HFFc6 (cell line): ENCODE measurements at places on chromosomes 13 and 19. TPM values are rescaled to one million over a fixed set of nuclear protein-coding genes. Genes with fewer than 3 reads are reported as not detected.

CGB3 gene
- not detected in 3 replicates for total RNA-seq

PCDH20 gene
- total RNA-seq: not detected in 3 replicates

RETN gene
- not detected in 3 replicates for total RNA-seq

PCDH17 gene
- 0.05 TPM in 1 of 3 replicates, not detected in the others for total RNA-seq

ZNF772 gene
- total RNA-seq: 2.2 and 4.4 TPM in 2 replicates

PRR22 gene
- total RNA-seq: 1.4 and 1.6 TPM in 2 replicates

ZNF729 gene
- not detected in 3 replicates for total RNA-seq

ZNF296 gene
- 0.40 to 0.87 TPM (median 0.54 TPM) in 3 replicates for total RNA-seq

PTH2 gene
- total RNA-seq: not detected in 3 replicates

F2RL3 gene
- total RNA-seq: not detected in 3 replicates

EBI3 gene
- 0.26 to 0.61 TPM (median 0.27 TPM) in 3 replicates for total RNA-seq

CAMSAP3 gene
- not detected in 3 replicates for total RNA-seq

GRCh38 chr13:19089315-19089714, 92.3 kb downstream of the TUBA3C start:
- H3K27ac ChIP-seq: no peak overlapping the region
- H3K36me3 ChIP-seq: peaks cover 10% of the 10 kb centered on the region; the same call in 1 of the 2 replicates
- no peak for DNase-seq
- H3K4me3 ChIP-seq: no peak overlapping the region

GRCh38 chr19:29379257-29380021, 146.4 kb upstream of the VSTM2B start:
- H3K4me1 ChIP-seq: no peaks in the 10 kb centered on the region
- no peaks in the 10 kb centered on the region; the same call in 1 of the 2 replicates for H3K27me3 ChIP-seq
- no peak overlapping the region for H3K27ac ChIP-seq
- H3K36me3 ChIP-seq: no peaks in the 10 kb centered on the region; the same call in 1 of the 2 replicates
- no peak overlapping the region for H3K4me3 ChIP-seq
- no peak for DNase-seq

- DNase-seq: no peak
- H3K4me1 ChIP-seq: no peaks in the 10 kb centered on the region
- H3K27me3 ChIP-seq: no peaks in the 10 kb centered on the region
These were observed 1556.8 kb upstream of the MIR17HG start for GRCh38 chr13:89790696-89791095.

DNA sequence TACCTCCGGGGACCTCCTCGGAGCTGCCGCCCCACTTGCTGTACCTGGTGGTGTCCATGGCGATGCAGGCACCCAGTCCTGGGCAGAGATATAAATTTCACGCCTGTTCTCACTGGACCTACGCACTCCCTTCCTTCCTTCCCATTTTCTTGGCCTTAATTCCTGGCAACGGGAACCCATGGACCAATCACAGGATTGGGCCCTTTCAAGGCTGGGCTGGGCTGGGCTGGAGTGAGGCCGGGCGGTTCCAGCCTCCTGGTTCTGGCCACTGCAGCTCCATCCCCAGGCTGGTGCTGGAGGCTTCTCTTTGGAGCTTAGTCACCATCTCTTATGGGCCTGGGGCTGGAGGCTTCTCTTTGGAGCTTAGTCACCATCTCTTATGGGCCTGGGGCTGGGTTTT, at the start of gene CLEC4G:
Gene CLEC4G, minus strand, starts transcription at position 66 of the 400 bp plus-strand sequence. Its CDS starts 8 bp downstream, at position 58.
- H3K4me3 ChIP-seq: no peak within 1 kb of the TSS
- H3K36me3 ChIP-seq: no peaks in the 10 kb centered on the region
- H3K27me3 ChIP-seq: peaks cover 27% of the 10 kb centered on the region
- H3K27ac ChIP-seq: no peak within 1 kb of the TSS

GRCh38 chr19:52170304-52170703, 1.1 kb downstream of the ZNF836 start:
- H3K27ac ChIP-seq: peak overlapping the region; percentile 79
- H3K27me3 ChIP-seq: peaks cover 1% of the 10 kb centered on the region; the same call in 1 of the 2 replicates
- H3K4me1 ChIP-seq: peaks cover 16% of the 10 kb centered on the region
- peaks cover 24% of the 10 kb centered on the region for H3K36me3 ChIP-seq

GRCh38 chr13:48476686-48477085, 56.2 kb downstream of the RCBTB2 start:
- H3K4me1 ChIP-seq: peaks cover 33% of the 10 kb centered on the region
- peaks cover 34% of the 10 kb centered on the region for H3K36me3 ChIP-seq
- no peaks in the 10 kb centered on the region for H3K27me3 ChIP-seq
- H3K4me3 ChIP-seq: no peak overlapping the region
- DNase-seq: no peak

DNA sequence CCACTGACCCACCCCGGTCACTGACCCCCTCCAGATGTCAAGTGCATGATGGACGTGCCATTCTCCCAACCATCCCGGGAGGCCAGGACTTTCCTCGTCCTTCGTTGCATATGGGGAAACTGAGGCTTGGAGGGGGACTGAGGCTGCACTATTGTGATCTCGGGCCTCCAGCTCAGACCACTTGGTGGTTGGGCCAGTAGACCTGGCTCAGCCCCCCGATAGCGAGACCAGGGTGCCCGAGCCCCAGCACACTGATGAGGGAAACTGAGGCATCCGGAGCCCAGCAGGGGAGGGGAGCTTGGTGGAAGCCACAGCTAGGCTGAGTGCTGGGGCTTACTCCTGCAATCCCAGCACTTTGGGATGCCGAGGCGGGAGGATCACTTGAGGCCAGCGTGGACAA, 10.4 kb downstream of the EFNA2 start:
- no peak for DNase-seq
- no peaks in the 10 kb centered on the region for H3K4me1 ChIP-seq
- H3K27ac ChIP-seq: no peak overlapping the region
- peaks cover 7% of the 10 kb centered on the region for H3K27me3 ChIP-seq
- H3K4me3 ChIP-seq: no peak overlapping the region

DNA sequence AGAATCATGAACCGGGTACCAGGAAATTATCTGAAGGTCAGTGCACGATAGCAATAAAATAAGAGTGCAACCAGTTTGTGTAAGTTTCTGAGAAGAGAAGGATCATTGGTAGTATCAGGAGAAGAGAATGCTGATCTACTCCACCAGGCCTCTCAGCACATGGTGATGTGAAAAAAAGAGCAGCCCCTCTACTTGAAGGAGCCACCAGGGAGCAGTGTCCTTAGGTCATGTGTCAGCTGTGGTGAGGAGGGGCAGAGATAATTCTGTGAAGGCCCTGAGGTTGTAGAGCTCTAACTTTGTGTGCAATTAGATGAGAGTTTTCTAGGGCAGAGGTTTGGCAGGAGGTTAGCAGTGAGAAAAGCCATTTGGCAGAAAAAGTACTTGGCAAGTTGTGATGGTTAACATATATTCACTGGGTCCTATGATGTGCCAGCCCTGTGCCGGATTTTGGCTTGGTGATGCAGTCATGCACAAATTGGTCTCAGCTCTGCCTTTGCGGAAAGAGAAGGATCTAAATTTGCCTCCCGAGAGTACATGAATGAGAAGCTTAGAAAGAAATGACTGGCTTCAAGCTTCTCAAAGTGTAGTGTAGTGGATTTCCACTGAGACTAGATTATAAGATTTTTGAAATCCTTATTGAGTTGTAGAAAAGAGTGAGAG, 19.2 kb upstream of the ZC3H13 start:
- no peaks in the 10 kb centered on the region for H3K4me1 ChIP-seq
- H3K4me3 ChIP-seq: no peak overlapping the region
- no peaks in the 10 kb centered on the region; the same call in 1 of the 2 replicates for H3K27me3 ChIP-seq

DNA sequence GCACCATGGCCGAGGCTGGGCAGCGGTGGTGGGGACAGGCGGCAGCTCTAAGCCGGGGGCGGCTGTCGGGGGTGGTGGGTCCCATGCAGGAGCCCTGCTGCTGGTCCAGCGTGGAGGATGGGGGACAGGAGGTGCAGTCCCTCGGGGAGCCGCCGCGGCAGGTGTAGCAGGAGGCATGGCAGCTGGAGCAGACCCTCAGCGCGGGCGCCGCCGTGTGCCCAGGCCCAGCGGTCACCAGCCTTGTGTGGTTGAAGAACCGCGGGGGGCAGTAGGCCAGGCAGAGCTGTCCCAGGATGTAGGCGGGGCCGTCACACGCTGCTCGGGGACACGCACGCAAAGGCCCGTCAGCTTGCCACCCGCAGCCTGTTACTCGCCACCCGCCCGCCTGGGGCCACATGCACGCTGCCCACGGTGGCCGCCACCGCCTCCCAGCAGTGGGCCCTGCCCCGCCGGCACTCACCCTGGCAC, 2.9 kb upstream of the C19orf25 start:
- H3K36me3 ChIP-seq: no peaks in the 10 kb centered on the region; the same call in 1 of the 2 replicates
- H3K4me1 ChIP-seq: peaks cover 11% of the 10 kb centered on the region
- peaks cover 3% of the 10 kb centered on the region; the same call in 1 of the 2 replicates for H3K27me3 ChIP-seq

GRCh38 chr19:35079826-35080225, 35.8 kb upstream of the FXYD3 start:
- DNase-seq: no peak
- peaks cover 15% of the 10 kb centered on the region for H3K27me3 ChIP-seq
- H3K36me3 ChIP-seq: no peaks in the 10 kb centered on the region
- H3K27ac ChIP-seq: no peak overlapping the region
- H3K4me3 ChIP-seq: no peak overlapping the region

DNA sequence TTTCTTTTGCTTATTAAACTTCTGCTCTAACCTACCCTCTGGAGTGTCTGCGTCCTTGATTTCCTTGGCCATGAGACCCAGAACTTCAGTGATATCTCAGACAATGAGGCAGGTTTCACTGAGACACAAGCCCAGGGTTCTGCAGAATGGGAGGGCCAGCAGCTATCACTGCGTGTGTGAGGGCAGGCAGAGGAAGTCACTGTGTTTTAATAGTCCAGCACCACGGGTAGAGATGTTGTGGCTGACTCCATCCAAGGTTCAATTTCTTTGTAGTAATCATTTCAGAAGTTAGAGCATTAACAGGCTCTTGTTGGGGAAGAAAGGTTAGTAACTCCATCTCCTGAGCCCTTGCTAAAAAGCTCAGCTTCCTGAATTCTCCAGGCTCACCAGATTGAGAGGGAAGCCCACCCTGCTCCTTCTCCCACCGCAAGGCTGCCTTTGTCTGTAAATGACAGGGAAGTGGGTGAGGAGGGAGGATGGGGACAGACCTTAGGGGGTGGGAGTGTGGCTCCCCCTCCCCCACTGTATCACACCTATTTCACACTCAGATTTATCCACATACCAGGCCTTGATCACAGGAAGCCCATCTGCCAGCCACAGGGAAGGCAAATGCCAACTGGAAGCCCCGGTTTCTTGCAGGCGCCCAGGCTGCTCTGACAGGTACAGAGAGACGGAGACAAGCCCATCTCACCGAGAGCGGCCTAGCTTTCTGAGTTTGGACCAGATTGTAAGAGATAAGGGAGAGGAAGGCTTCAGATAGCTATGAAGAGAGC, 2.1 kb downstream of the C19orf12 start:
- no peak for DNase-seq
- peaks cover 4% of the 10 kb centered on the region for H3K27me3 ChIP-seq

- no peak overlapping the region for H3K27ac ChIP-seq
- peaks cover 71% of the 10 kb centered on the region for H3K4me1 ChIP-seq
- no peaks in the 10 kb centered on the region for H3K27me3 ChIP-seq
- DNase-seq: no peak
- H3K4me3 ChIP-seq: peak overlapping the region; percentile 95; the same call in 1 of the 2 replicates
These were observed 3.0 kb downstream of the MYCBP2 start for GRCh38 chr13:77323858-77324257.

DNA sequence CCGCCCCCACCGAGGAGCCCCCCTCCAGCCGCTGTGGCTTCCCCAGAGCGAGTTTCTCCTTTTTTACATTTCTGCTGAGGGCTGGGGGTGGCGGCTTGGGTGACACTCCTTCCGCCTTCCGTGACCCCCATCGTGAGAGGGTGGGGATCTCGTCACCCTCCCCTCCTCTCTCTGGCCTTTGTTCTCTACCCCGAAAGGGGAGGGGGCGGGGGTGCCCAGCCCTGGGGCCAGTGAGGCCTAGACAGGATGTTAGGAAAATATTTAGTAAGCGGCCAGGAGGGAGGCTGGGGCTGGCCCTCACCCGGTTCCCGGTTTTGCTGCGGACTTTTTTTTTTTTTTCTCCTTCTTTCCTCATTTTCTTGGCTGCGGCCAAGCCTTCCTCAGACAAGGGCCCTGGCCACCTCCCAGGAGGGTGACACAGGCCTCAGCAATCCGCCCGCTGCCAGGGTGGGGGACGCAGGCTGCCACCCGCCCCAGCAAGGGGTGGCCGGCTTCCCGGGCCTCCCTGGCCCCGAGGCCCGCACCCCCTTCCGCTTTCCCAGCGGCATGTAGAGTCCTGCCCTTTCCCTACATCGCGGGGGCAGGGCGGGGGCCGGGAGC, 3.9 kb downstream of the MIDN start:
- peak overlapping the region; percentile 92 for H3K27ac ChIP-seq
- peaks cover 14% of the 10 kb centered on the region for H3K4me1 ChIP-seq
- peaks cover 13% of the 10 kb centered on the region for H3K36me3 ChIP-seq
- H3K4me3 ChIP-seq: peak overlapping the region; percentile 93

GRCh38 chr13:37944081-37944868, 74.7 kb upstream of the TRPC4 start:
- H3K27me3 ChIP-seq: no peaks in the 10 kb centered on the region
- no peak overlapping the region for H3K27ac ChIP-seq
- no peak overlapping the region for H3K4me3 ChIP-seq
- DNase-seq: no peak
- H3K4me1 ChIP-seq: no peaks in the 10 kb centered on the region

- peaks cover 4% of the 10 kb centered on the region; the same call in 1 of the 2 replicates for H3K27me3 ChIP-seq
- DNase-seq: no peak
- H3K36me3 ChIP-seq: no peaks in the 10 kb centered on the region
- H3K4me3 ChIP-seq: no peak overlapping the region
- H3K27ac ChIP-seq: no peak overlapping the region
- peaks cover 12% of the 10 kb centered on the region for H3K4me1 ChIP-seq
These were observed 33.3 kb upstream of the MYCBP2 start for GRCh38 chr13:77360032-77360685.

DNA sequence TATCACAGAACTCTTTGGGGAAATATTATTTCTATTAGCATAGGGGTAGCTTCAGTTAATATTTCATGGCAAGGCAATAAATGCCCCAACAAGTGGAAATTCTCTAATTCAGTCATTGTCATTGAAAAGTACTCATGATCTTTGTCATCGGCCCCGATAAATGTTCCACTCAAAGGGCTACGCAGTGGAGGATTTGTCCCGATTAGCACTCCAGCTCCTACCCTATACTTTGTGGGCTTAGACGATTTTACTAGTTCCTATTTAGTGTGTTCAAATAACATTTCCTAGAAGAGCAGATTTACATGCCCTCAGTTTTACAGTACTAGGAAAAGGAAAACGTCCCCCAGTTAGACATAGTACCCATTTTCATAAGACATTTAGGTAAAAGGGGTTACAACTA, 38.0 kb upstream of the ATP12A start:
- DNase-seq: no peak
- H3K27me3 ChIP-seq: peaks cover 8% of the 10 kb centered on the region
- H3K4me1 ChIP-seq: no peaks in the 10 kb centered on the region
